ENCODE measurements at places on chromosomes 13 and 19.

GRCh38 chr13:75771818-75772217 is 135.7 kb downstream of the LMO7 start:
- DNase-seq: no peak

DNA sequence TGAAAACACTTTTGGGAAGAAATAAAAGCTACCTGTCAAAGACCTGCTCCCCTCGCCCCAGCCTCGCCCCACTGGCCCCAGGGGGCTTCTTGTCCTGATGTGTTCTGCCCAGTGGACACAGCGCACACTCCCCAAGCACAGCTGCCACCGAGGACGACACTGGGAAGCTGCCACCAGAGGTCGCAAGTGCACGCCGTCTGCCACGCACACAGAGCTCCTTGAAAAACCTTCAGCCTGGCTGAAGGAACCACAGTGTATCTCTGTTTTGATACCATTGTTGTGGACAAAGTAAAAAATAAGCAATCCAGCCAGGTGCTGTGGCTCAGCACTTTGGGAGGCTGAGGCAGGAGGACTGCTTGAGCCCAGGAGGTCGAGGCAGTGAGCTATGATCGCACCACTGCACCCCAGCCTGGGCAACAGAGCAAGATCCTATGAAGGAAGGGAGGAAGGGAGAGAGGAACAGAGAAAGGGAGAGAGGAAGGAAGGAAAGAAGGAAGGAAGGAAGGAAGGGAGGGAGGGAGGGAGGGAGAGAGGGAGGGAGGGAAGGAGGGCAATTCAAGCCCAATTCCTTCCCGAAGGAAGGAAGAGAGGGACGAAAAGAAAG is 57.3 kb downstream of the CEBPG start:
- DNase-seq: peak; percentile 46

DNA sequence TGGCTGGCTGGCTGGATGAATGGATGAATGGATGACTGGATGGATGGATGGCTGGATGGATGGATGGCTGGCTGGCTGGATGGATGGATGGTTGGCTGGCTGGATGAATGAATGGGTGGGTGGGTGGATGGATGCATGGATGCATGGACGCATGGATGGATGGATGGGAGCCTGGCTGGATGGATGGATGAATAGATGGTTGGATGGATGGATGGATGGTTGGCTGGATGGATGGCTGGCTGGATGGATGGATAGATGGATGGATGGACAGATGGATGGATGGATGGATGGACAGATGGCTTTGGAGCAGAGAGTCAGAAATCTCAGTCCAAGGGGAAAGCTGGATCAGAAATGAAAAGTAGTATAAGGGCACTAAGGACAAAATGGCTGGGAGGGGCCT is 106.4 kb upstream of the SERP2 start:
- DNase-seq: no peak

DNA sequence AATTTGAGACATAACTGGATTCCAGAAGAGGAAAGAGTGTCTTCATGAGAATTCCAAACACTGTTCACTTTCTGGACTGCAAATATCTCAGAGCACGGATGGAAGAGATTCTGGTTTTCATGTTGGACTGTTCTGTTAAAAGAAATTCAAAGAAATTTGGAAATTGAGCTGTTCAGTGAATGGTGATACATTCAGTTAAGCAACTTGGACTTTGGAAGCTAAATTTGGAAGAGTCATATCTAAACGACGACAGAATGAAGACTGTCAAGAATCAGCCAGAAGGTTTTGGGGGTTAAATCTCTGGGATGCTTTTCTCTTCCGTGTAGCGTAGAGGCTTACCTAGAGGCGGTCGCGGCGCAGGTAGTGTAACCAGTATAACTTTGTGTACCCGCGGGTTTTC is 25.6 kb downstream of the SAFB start:
- no peak for DNase-seq

DNA sequence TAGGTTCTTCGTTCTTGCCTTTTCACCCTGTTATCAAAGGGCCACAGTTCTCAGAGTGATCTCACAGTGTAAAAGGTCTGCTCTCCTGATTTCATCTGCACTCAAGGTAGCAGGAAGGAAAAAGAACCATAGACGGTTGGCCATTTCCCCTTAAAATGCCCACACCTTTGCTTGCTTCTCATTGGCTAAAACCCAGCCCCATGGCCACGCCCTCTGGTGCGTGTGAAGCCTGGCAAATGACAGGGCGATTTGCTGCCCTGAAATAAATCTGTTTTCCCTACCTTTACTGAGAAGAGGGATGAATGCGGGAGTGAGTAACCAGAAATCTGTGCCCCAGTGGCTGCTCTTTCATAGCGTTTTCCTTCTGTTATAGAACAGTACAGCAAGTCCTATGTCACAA is 269.3 kb downstream of the POU4F1 start:
- DNase-seq: no peak

DNA sequence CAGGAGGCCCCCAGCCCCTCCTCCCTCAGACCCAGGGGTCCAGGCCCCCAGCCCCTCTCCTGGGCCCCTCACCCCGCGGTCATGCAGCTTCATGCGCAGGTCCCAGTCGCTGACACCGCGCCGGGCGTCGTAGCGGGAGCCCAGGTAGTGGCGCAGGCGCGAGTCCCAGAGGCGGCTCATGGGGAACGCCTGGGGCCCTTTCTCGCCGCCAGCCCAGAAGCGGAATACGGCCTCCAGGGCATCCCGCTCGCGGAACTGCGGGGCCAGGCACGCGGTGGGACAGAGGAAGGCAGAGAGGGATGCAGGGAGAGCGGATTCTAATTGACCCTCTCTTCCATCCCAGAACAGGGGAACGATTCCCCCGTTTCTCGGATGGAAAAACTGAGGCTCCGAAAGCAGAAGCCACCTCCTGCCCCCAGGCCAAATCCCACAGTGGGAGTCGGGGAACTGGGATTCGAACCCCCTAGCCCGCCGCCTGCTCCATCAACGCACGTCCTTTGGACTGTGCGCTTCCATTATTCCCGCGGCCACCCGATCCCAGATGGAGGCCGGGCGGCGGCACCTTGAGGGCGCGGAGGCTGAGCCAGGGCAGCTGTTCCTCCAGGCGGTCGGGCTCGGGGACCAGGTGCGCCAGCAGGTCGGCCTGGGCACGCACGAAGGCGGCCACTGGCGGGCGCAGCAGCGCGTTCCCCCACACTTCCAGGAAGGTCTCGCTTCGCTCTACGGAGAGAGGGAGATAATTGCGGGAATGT is 4.2 kb upstream of the TNNI3 start:
- no peak for DNase-seq

DNA sequence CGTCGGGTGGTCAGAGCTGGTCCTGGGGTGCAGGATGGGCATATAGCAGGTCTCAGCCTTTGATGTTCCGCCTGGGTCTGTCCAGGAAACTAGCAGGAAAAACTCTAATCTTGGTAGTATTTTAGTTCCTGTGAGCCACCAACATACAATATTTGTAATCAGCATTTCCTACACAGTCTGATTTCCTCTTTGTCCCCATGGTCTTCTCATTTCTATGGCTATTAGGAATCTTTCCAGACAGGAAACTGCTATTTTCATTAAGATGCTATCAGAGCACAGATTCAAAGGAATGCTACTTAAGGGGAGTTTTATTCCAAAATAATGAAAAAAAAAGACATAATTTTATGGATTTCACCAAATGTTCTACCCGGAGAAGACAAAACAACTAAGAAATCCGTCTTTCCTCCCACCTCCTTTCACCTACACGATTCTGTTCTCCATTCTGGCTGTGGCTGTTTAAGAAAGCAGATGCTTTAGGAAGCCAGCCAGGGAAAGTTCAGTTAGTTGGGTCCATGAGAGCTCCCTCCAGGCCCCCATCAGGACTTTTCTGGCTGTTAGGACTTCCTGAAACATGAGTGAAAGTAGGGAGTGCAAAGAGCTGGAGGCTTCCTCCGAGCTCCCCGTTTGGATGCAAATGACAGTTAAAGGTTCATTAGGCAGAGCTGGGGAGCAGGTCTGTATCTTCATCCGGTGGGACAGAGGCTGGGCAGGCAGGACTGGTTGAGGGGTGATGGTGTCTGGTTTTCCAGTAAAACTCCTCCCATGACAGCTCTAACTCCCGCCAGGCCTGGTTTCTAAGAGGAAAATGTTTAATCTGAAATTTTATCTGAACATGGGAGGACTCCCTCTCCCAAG is 36.3 kb downstream of the SHISA2 start:
- no peak for DNase-seq

DNA sequence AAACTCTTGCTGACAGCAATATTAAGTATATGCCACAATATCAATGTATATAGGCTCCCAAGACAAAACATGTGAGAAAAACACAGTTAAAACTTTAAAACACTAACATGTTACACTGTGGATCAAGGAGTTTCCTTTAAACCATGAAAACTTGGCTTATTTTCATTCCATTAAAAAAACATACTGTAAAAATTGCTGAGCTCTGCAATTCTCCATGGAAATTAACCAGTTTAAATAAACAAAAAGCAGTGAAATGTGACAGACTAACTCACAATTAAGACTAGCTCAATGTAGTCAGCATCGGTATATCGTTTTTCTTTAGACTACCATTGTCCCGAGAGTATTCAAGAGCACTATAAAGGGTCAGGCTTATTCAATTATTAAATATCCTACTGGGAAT is 930.5 kb upstream of the SLITRK1 start:
- DNase-seq: no peak

DNA sequence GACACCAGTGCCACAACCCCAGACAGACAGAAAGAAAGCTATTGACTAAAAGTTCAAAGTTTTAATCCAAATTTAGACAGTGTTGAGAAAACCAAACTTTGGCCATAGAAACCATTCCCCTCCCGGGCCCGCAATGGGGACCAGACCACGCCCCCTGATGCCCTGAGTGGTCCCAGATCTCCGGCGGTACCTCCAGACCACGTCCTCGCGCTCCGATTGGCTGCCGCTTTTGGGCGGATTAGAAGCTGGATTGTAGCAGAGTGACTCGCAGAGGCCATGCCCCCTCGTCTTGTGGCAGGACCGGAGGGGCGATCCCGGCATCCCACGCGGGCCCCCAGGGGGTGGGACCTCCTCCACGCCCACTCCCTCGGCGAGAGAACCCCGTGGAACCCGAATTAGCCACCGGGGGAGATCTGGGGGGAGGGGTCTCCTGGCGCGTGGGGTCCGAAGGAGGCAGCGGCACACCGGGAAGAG is 797 bp upstream of the HSD17B14 start:
- DNase-seq: peak; percentile 46

DNA sequence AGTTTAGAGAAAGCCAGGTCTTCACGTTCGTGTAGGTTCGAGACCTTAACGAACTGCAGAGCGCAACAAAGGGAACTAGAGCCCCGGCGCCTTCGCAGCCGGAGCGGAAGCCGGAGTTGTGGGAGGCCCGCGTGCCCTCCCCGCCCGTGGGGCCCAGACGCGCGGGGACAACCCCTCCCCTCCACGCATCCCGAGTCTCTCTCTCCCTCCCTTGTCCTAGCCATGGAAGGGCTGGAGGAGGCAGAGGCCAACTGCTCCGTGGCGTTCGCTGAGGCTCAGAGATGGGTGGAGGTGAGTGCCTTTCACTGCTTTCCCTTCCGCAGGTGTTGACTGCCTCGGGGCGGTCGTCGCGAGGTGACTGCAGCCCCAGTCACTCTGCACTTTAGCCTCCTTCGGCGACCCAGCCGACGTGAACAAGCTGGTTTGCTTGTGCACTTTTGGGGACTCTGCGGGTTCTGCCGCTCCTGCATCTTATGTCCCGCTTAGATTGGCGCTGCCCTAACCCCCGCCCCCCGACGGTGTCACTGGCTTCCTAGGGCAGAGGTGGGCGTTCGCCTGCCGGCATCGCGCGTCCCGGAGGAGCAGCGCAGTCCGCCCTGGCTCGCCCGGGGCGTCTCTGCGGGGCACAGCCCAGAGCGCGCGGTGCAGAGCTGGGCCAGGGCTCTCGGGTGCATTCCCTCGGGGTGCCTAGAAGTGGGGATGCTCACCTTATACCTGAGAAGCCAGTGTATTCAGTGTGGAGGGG is 478 bp downstream of the LMO7 start:
- DNase-seq: peak; percentile 21

- DNase-seq: no peak
Measured at GRCh38 chr19:4684312-4685095, 14.4 kb upstream of the MYDGF start.

DNA sequence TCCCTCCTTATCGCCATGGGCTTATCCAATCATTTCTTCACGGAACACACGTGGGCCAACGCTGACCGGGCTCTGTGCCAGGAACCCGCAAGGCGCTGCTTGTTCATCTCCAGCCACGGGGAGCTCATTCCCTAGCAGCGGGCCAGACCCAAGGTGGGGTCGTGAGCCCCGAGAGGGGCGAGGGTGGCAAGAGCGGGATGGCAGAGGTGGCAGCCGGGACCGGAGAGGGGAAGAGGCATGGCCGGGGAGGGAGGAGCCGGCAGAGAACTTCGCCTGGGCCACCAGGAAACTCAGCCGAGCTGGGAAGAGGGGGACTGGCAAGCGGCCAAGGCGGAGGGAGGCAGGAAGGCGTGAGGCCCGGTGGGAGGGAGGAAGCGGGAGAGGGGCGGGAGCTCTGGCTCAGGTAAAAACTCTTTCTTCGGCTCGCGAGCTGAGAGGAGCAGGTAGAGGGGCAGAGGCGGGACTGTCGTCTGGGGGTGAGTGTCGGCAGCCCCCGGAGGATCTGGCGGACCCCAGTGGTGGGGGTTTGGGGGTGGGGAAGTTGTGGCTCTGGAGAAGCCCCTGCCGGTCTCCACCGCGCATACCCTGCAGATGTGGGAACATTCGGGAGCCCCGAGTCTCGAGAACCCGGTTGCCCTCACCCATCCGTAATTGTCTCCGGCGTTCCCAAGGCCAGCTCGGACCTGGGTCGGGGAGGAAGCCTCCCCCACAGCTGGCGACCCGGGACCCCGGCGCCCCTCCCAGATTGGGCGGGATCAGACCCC is at the start of gene B3GNT3:
TSS of gene B3GNT3 (plus strand) at position 408 of the 764 bp plus-strand sequence. CDS start 12,670 bp downstream, outside the sequence.
- no peak for DNase-seq

DNA sequence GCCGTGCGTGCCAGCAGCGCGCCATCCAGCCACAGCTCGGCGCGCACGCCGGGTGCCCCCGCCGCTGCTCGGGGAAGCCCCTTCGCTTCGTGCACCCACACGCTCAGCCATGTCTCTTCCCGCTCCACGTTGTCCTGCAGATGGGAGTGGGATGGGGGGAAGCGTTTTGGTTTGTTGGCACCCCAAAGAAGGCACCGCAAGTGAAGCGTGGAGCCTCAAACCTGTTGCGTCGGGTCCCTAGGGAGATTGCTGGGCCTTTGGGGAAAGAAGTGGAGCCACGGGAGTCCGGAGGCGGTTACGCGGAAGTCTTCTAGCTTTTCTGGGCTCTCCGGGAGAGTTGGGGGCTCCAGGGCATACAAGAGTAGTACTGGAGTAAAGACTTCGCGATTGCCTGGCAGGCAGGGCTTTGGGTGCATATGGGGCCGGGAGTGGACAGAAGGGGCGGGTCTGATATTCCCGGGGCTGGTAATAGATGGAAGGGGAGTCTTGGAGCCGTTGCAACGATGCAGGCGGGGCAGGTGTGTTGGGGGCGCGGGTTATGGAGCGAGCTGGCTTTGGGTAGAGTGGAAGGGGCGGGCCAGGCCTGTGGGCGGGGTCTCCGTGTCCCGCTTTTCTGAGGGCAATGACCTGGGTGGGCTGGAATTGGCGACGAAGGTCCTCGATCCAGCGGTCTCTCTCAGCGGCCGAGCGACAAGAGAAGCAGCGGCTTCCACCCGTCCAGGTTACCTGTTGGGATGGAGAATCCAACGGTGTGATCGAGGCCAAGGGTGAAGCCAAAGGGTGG is 6.5 kb downstream of the RASAL3 start:
- no peak for DNase-seq
